ENCODE measurements at places on chromosomes 6 and 20. TPM values are rescaled to one million over a fixed set of nuclear protein-coding genes. Genes with fewer than 3 reads are reported as not detected.

Gene INSM1
- total RNA-seq, result 31.5 TPM

Gene SLC16A10
- 3.6 TPM for total RNA-seq

Gene SRMS
- not detected for total RNA-seq

Gene RIPOR3
- total RNA-seq, result not detected

Gene TNFRSF6B
- not detected for total RNA-seq

Gene ATP6V1G2
- total RNA-seq, result 0.82 TPM

Gene GCNT2
- 2.8 TPM for total RNA-seq

Gene AVP
- not detected for total RNA-seq

Gene GZF1
- total RNA-seq, result 9.6 TPM

Gene HLA-DRB1
- 27.2 TPM for total RNA-seq

Gene TFAP2A
- total RNA-seq, result 0.23 TPM

Gene FUT9
- not detected for total RNA-seq

Gene THBS2
- not detected for total RNA-seq

Gene ITPR3
- 41.7 TPM for total RNA-seq

Gene ECT2L
- not detected for total RNA-seq

Gene CALHM5
- total RNA-seq, result not detected

Gene SLC12A5
- 0.73 TPM for total RNA-seq

Gene PDE10A
- not detected for total RNA-seq

Gene KIF25
- total RNA-seq, result not detected

Gene PPP1R3G
- 0.16 TPM for total RNA-seq

Gene RIMS4
- total RNA-seq, result not detected

Gene FAM184A
- total RNA-seq, result 2.6 TPM

Gene C6orf132
- total RNA-seq, result 0.23 TPM

Gene BPIFA3
- not detected for total RNA-seq

Gene GNMT
- total RNA-seq, result 0.69 TPM

Gene OLIG3
- not detected for total RNA-seq

Gene PNPLA1
- total RNA-seq, result not detected

Gene CAGE1
- 0.16 TPM for total RNA-seq

Gene SLC17A3
- 1.6 TPM for total RNA-seq

Gene KCNS1
- 0.21 TPM for total RNA-seq

Gene IL20RA
- total RNA-seq, result not detected

Gene TSBP1
- not detected for total RNA-seq

Gene SLC22A2
- total RNA-seq, result not detected

Gene F13A1
- total RNA-seq, result not detected

Gene FOXF2
- not detected for total RNA-seq

Gene DEFB125
- total RNA-seq, result not detected

Gene TAAR5
- total RNA-seq, result not detected

Gene IP6K3
- total RNA-seq, result not detected

Gene ANKRD66
- total RNA-seq, result not detected

Gene PCMTD2
- 31.7 TPM for total RNA-seq

Gene SMOC2
- not detected for total RNA-seq

All from activated T-helper 2 cell treated with anti-CD3 and anti-CD28 coated beads, Interferon-gamma antibody, Interleukin-2, Interleukin-4, amounts not matched to agents 10 μg/mL and 5 μg/mL and 100 μg/mL, durations not matched to agents 14 hours and 24 hours and 36 hours (primary cell).